ENCODE measurements at places on chromosomes 16 and 17.

DNA sequence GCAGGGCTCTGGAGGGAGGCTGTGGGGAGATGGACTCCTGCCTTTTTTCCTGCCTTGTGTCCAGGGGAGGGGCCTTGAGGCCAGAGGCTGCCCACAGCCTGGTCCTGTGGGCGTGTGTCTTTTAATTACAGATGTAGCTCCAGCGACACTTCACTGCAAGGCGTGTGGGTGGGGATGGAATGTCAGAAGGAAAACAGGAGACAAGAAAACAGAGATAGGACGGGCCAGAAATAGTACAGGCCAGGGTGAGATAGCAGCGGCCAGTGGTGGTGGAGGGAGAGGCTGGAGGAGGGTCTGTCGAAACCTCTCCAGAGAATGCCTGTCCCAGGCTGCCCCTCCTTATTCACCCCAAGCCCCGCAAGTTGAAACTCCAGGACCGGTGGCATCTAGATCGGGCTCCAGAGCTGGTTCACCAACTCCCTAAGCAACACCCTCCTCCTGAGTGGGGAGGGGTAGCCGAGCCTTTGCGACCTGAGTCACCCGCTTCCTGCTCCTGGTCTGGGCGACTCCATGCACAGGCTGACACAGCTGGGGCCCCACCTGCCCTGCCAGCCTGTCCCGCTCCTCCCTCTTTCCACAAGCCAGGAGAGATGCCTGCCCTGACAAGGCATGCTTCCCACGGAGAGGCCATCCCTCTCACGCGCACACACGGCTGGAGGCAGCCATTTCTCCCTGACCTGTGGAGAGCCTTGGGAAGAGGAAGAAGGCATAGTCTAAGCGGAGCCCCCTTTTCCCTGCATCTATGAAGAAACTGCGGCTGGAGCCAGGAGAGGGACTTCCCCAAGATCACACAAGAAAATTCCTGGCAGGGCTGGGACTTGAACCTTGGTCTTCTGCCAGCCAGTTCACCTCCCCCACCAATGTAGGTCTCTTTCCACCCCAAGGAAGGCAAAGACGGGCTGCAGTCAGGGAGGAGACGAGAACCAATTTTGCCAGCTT, 6.6 kb upstream of the JUP start:
- no peak for DNase-seq

DNA sequence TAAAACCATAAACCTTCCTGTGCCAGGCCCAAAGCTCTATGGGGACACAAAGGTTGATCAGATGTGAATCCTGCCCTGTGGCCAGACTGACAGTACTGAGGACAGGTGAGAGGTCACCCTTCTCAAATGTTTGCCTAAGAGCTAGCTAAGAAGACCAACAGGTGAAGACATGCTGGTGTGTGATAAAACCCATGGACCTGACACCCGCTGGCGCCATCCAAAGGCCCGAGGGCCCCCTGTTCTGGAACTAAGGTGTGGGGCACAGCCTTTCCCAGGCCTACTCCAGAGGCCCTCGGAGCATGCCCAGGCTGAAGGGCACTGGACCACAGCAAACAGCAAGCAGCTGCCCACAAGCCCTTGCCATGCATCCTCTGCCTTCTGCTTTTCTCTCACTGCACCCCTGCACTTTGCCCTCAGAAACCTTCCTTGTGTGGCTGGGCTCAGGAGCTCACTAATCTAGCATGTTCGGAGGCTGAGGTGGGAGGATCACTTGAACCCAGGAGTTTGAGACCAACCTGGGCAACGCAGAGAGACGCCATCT, 5.2 kb upstream of the CDK3 start:
- no peak for DNase-seq

DNA sequence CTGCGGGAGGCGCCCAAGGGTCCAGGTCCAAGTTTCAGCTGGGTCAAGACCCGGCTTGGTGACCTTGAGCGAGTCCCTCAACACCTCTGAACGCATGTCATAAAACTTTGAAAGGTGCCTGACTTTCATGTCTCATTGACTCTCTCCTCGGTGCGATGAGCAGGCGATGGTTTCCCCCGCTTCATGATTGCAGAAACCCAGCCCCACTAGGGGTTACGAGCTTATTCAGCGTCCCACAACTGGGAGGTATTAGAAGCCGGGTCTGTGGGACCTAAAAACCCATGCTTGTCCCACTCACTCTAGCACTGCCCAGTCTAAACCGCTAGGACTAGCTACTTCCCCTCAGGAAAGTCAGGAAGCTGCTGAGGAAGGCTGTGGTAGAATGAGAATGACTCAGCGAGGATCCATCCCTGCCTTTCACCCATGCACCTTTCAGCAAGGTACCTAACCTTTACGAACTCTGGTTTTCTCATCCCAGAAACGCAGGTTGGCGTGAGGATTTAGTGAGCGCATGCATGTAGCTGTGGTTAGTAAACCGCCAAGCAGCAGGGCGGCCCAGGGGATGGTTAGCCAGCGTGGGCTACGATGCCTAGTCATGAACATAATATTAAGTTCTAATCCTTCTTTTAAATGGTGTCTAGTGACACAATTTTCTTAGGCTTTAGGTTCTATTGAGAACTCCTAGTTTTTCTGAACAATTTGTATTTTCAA, 26.2 kb upstream of the RFFL start:
- peak; percentile 48 for DNase-seq

- no peak for DNase-seq
Measured at GRCh38 chr17:77208217-77208808, 67.5 kb downstream of the SEC14L1 start.

GRCh38 chr16:53081686-53082407, 27.1 kb downstream of the CHD9 start:
- no peak for DNase-seq

- no peak for DNase-seq
Measured at GRCh38 chr17:50758989-50759544, 8.3 kb downstream of the ANKRD40CL start.

All from CD4-positive, alpha-beta T cell treated with Interleukin-15 for 1 hour (primary cell).